ENCODE measurements at places on chromosomes 13 and 19.

- DNase-seq = no peak
These were observed 50.2 kb upstream of the GTF3A start for GRCh38 chr13:27374126-27374613.

DNA sequence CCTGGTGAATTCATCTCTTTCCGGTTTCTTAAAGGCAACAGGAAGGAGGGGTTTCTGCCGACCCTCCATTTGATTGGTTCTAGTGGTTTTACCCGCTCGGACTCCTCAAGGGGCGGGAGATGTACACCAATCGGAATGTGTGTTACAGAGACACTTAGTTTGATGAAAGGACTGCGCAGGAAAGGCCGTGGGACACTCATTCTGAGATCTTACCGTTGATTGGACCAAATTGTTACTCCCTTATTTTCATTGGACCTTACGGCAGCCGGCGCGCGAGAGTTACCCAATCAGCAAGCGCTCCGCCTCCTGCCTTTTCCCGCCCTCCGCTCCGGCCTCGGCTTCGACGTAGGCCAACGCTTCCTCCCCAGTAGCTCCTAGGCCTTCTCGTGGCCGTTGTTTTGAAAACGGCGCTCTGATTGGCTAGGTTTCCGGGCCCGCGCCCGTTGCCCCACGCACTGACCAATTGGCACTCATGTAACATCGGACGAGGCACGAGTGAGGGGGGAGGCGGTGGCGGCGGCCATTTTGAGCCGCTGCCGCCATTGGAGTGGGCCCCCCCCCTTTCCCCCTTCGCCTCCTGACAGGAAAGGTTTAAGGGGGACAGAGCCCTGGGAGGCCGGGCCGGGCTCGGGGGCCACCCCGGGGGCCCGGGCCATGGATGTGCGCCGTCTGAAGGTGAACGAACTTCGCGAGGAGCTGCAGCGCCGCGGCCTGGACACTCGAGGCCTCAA is at the start of gene HNRNPUL1:
HNRNPUL1 (plus strand) TSS at position 523 of the 731 bp plus-strand sequence; CDS start at position 655, 132 bp downstream.
- peak; percentile 100 for DNase-seq

DNA sequence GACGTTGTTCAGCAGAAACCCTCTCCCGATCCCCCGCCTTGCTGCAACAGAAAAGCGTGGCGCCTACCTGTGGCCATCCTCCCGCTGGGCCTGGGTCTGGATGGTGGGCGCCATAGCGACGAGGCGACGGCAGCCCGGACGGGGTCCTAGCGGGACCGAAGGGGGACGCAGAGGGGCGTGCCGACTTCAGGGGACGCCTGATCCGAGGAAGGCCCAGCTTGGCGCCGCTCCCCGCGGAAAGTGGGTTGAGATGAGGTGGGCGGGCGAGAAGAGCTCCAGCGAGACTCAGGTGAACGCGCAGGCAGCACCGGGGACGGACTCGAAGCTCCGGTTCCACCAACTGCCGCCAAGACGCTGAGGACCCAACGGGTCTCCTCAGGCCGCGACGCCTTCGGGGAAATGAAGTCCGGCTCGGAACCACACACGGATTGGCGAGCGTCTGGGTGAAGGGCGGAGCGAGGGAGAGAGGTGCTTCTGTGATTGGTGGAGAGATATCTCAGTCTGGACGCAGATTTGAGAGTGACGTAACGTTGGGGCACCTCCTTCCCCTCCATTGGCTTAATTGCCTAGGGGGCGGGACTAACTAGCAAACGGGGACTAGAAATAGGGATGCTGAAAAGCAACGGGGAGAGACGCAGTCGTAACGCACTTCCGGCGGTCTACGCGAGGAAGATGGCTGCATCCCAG is at the start of the genes MED29 and PAF1:
MED29 (plus strand) TSS at position 628 of the 687 bp plus-strand sequence; CDS start at position 673, 45 bp downstream.
PAF1 (minus strand) TSS at position 356 of the 687 bp plus-strand sequence; CDS start at position 114, 242 bp downstream.
- DNase-seq = peak; percentile 100

DNA sequence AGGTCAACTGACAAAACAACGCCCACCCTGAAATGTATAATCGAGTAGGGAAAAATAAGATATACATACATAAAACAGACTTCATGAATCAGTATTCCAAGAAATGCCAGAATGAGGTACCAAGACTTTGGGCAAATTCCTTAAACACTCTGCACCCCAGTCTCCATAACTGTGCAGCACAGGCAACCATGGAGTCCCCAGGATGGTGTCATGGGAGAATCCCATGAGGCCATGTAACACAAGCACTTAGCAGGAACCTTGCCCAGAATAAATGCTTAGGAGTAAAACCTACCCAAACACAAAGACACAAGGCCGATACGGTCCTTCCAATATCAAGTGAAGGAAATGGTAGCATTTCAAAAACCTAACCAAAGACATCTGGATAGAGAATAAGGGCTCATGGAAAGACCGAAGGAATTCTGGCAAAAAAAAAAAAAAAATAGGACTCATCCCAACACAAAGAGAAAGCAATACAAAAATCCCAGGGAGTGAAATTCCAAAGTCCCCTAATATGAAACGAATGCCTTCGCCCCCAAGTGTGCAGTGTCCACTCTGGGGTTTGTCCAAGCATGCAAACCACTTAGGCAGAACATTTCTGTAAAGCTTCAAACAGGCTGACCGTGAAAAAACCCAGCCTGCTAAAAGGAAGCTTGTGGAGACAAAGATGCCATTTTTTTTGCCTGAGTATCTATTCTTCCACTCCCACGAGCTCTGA is 11.1 kb downstream of the ZC3H4 start:
- no peak for DNase-seq

DNA sequence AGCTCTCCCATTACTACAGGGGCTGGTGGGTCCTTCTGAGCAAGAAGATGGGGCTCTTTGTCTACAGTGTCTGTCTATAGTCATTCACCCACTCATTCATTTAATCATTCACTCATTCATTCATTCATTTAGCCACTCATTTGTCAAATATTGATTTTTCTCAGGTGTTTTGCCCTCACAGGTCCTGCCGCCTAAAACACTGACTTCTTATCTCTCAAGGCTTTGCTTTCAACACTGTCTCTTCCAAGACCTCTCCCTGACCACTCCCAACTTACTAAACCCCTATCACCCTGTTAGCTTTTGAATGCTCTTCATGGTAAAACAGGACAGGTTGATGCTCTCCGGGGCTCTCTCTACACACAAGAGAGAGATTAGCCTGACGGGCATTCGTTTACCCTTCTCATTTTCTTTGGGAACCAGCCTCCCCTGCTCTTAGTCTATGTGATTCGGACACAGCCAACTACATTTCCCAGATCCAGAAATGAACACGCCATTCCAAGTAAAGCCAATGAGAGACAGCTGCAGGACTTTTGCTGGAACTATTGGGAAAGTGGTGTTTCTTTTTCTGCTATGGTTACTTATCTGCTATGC is 22.7 kb downstream of the FAM187B start:
- no peak for DNase-seq

GRCh38 chr13:51765142-51765515 is 38.8 kb downstream of the DHRS12 start:
- no peak for DNase-seq

- DNase-seq = no peak
These were observed 163.0 kb upstream of the IRS2 start for GRCh38 chr13:109949397-109949796.

DNA sequence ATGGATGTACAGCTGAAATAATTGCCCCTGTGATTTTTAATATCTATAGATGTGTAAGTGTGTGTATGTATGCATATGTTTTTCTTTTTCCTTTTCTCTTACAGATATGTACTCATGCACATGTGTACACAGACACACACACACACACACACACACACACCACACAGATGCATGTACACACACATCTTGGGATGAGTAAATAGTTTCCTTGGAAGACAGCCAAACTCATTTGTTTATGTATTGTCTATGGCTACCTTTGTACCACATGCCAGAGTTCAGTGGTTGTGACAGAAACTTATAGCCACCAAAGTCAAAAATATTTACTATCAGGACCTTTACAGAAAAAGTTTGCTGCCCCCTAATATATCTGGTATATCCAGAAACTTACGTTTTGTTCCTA is 192.6 kb downstream of the MAB21L1 start:
- peak; percentile 69 for DNase-seq

DNA sequence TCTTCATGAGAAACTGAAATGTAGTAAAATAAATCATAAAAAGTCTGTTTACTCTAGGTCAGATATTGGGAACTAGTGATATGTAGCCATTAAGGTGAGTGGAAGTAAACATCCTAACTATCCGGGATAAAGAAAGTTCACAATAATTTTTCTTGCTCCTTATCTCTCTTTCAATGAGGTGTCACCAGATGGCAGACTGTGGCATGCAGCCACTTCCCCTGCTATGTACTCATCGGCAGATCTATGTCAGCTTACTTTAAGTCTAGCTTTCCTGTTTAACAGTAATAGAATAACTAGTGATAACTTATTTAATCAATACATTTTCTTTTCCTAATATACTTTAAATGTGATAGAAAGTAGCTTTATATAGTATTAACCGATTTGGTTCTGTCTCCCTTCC is 181.9 kb downstream of the NDFIP2 start:
- no peak for DNase-seq

GRCh38 chr19:33245948-33246708 is 20.5 kb upstream of the SLC7A10 start:
- DNase-seq = no peak

GRCh38 chr19:11555246-11555645 is 3.8 kb downstream of the ELOF1 start:
- no peak for DNase-seq

DNA sequence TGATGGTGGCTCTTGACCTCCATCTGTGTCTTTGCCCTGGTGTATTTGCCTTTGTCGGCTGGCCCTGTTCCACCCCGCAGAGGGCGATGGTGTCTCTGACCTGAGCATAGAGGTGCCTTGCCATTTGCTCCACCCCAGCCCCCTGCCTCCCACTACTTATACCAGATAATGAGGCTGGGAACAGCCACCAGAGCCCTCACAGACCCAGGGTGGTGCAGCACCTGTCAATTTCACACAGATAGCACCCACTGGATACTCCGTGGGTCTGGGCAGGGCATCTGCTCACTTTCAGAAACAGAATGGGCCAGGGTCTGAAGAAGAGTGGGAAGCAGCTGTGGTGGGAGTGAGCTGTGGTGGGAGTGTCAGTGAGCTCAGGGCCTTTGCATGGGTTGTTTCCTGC is 4.1 kb downstream of the ZNF536 start:
- no peak for DNase-seq

DNA sequence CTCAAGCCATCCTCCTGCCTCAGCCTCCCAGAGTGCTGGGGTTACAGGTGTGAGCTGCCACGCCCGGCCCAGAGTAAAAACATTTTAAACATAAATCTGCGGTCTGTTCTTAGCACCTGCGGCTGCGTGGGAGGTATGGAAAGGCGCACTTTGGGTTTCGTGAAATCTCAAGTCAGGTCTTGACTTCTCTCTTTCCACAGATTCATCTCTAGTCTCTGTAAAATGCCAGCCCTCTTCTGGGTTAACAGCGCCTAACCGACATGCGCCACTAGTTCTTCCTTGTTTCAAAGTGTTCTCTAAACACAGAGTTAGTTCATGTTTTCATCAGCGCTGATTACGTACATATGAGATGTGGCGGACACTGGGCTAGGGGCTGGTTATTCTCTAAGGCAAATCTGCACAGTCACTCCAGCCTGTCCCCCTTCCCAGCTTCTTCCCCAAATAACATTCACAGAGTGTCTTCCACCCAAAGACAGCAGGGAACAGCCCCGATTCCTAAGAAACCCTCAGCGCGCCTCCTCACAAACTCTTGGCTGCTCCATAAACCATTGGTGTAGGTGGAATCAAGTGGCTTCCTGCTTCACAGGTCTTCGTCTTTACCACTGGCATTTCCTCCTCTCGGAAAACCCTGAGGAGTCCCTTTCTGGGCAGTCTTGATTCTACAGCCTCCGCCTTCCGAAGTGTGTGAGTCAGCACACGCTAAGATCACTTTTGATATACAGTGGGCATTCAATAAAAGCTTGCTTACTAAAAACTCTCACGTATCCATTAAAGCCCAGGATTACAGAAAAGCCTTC is 1.4 kb downstream of the PARP4 start:
- peak; percentile 54 for DNase-seq

DNA sequence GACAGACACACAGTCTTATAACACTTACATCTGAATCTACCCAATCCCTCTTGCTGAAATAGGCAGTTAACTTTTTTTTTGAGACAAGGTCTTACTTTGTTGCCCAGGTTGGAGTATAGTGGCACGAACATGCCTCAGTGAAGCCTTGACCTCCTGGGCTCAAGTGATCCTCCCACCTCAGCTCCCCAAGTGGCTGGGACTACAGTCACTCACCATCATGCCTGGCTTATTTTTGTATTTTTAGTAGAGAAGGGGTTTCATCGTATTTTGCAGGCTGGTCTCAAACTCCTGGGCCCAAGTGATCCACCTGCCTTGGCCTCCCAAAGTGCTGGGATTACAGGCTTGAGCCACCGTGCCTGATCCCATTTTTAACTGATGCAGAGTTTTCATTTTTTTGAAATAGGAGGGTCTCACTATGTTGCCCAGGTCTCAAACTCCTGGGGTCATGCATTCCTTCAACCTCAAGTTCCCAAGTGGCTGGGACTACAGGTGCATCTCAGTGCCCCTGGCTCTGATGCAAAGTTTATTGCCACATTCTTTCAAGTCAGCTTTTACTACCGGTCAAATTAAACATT is 7.6 kb downstream of the ELF1 start:
- DNase-seq = no peak

DNA sequence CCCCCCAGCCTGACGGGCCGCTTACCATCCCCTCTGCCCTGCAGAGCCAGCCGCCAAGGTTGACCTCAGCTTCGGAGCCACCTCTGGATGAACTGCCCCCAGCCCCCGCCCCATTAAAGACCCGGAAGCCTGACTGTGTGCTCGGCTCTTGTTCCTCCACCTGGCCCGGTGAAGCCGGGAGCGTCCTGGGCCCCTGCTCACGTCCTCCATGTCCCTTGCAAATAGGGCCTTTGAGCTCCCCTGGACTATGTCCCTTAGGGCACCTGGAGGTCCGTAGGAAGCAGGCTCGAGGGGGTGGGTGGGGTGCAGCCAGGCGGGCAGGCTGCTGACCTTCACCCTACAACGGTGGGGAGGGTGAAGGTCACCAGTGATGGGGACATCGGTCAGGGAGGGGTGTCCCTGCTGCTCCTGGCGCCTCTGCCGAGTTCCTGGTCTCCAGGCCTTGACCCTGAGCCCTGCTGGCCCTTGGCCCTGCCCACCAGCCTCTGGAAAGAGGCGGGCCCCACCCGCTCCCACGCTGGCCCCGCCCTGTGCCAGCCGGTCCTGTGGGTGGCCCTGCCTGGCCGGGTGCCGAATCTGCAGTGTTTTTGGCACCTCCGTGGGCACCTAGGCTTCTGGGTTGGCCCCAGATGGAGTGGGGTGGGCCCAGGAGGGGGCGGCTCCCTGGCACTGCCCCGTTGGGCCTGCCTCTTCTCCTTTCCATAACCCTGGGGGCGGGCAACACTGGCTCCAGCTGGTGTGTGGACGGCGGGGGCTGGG is 3.3 kb downstream of the ATP5F1D start:
- no peak for DNase-seq
